ENCODE measurements at places on chromosomes 5 and 9. TPM values are rescaled to one million over a fixed set of nuclear protein-coding genes. Genes with fewer than 3 reads are reported as not detected.

The SLCO6A1 gene
- total RNA-seq: not detected

The ENTR1 gene
- 73.4 TPM for total RNA-seq

The ST8SIA4 gene
- total RNA-seq: 0.58 TPM

The NME5 gene
- total RNA-seq: not detected

The EPB41L4A gene
- 2.8 TPM for total RNA-seq

The NR5A1 gene
- 0.09 TPM for total RNA-seq

The APBA1 gene
- total RNA-seq: 0.13 TPM

The EGFLAM gene
- total RNA-seq: 0.17 TPM

The NUTM2G gene
- total RNA-seq: not detected

The GABRA1 gene
- not detected for total RNA-seq

The GFI1B gene
- total RNA-seq: not detected

The SV2C gene
- not detected for total RNA-seq

The PCDHB13 gene
- total RNA-seq: 0.07 TPM

The PCDHA4 gene
- 2.2 TPM for total RNA-seq

The SPATA31E1 gene
- not detected for total RNA-seq

The LCN9 gene
- total RNA-seq: not detected

The CAAP1 gene
- 20.2 TPM for total RNA-seq

The FOXD4L4 gene
- total RNA-seq: 0.07 TPM

The GCNT1 gene
- 4.4 TPM for total RNA-seq

The FNBP1 gene
- total RNA-seq: 12.4 TPM

The ZNF474 gene
- 0.21 TPM for total RNA-seq

The ARAP3 gene
- total RNA-seq: 4.8 TPM

The GPX3 gene
- 22.8 TPM for total RNA-seq

The C5orf63 gene
- total RNA-seq: 3.8 TPM

The SH3PXD2B gene
- total RNA-seq: 13.7 TPM

The RECK gene
- total RNA-seq: 6.5 TPM

All from A549 treated with GW870086 at 1 μM for 4 hours (cell line).